Left lung (tissue), 14 donors: ENCODE measurements at places on chromosomes 13 and 19.
A peak's percentile ranks its signal among the peaks of the same experiment; 100 is the strongest.

DNA sequence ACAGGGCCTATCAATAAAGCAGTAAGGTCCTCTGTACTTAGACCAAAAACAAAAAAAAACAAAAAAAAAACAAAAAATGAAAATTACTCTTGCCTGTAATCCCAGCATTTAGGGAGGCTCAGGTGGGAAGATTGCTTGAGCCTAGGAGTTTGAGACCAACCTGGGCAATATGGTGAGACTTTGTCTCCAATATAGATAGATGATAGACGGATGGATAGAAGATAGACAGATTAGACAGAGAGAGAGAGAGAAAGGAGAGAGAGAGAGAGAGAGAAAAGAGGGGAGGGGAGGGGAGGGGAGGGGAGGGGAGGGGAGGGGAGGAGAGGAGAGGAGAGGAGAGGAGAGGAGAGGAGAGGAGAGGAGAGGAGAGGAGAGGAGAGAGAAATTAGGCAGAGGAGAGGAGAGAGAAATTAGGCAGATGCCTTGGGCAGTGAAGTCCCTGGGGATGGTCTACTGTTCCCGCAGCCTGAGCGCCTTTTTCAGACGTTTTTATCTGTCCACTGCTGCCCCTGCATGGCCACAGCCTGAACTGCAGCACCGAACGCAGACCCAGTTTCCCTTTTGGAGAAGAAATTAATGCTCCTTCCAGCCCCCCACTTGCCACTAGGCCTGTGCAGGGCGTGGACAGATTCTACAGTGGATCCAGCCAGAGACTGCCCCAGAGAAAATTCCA lies 9.8 kb upstream of the ZNF627 start:
- peak; percentile 89 for DNase-seq
- H3K36me3 ChIP-seq: no peaks in the 10 kb centered on the region
- no peaks in the 10 kb centered on the region for H3K27me3 ChIP-seq
- peaks cover 25% of the 10 kb centered on the region for H3K4me1 ChIP-seq

GRCh38 chr13:49630580-49630979 lies 2.3 kb downstream of the ARL11 start:
- H3K4me1 ChIP-seq: peaks cover 83% of the 10 kb centered on the region
- H3K4me3 ChIP-seq: no peak overlapping the region

GRCh38 chr13:95677564-95678266 lies 776 bp downstream of the DNAJC3 start:
- DNase-seq: peak; percentile 68
- peaks cover 66% of the 10 kb centered on the region for H3K4me1 ChIP-seq
- no peaks in the 10 kb centered on the region for H3K36me3 ChIP-seq
- peak overlapping the region; percentile 99 for H3K27ac ChIP-seq

- H3K36me3 ChIP-seq: peaks cover 7% of the 10 kb centered on the region
- peaks cover 25% of the 10 kb centered on the region for H3K27me3 ChIP-seq
- DNase-seq: no peak
- H3K27ac ChIP-seq: no peak overlapping the region
- peaks cover 14% of the 10 kb centered on the region for H3K4me1 ChIP-seq
Measured at GRCh38 chr19:43778651-43779050, 2.1 kb downstream of the KCNN4 start.
